HCEC 1CT (cell line): ENCODE measurements at places on chromosomes 2 and 18.
A peak's percentile ranks its signal among the peaks of the same experiment; 100 is the strongest.

DNA sequence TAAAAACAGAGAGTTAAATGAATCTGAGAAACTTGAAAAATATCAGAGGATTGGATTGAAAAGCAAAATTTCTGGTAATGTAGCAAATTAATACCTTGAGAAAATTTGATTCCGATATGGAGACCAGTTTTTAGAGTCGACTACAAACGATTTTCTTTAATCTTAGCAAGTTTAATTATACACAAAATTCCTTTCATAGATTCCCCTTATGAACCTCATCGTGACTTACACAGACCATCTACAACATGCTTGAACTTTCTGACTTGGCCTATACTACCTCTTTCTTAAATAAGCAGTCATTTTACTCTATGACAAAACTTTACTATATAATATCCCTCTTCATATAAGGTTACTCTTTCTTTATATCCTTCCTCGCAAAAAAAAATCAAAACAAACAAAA, 769.6 kb upstream of the CRIM1 start:
- no peak for DNase-seq

DNA sequence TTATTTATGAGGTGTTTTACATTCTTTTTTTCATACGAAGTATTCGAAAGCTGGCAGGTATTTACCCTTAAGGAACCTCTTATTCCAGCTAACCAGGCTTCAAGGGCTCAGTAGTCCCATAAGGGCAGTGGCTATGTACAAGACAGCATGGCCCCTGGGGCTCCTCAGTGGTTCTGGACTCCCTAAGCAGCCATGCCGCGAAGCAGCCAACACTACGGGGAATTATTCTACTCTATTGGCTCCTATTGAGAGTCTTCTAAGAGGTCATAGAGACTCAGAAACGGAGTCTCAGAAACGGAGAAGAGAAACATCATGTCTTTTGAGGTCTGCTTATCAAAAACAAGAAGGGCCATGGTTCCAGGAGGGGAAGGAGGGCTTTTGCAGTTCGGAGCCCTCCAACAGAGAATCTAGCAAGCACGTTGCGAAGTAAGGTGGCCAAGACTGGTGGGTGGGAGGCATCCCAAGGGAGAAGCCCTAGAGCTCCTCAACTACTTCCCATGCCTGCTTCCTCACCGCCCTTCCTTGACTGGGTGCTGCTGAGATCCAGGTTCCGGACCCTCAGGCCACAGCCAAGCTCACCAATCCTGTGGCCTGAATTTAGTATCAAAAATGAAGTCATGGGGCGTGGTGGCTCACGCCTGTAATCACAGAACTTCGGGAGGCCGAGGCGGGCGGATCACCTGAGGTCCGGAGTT, 109.7 kb downstream of the INO80D start:
- DNase-seq = no peak

DNA sequence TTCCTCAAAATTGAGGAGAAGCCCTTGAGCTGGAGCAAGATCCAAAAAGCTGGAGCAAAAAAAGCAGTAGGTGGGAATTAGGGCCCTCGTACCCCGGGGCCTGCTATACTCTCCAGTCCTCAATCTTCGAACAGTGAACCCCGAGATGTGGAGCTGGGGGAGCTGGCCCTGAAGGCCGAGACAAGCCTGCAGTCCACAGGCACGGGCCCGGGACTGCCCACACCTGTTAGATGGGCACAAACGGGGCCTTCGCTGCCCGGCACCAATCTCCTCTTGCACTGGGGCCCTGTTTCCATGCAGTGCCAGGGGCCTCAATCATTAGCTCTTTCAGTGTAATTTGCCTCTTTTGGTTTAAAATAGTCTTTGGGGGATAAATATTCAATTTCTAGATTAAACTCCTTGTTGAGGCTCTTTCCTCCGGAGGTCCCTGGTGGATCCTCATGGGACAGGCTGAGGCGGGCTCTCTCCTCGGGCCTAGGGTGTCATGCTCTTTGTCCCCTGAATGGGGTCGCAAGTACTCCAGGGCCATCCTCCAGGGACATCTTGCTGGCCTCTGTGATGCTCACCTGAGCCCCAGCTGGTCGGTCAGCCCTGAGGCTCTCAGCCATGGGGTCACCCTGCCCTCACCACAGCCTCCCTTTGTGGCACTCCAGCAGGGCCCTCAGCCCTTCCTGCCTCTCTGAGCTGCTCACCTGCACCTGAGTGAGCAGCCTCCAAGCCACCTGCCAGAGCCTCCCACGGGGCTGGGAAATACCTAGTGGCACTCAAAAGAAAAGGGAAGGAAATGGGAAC, 223.6 kb downstream of the ALPK2 start:
- no peak for DNase-seq

DNA sequence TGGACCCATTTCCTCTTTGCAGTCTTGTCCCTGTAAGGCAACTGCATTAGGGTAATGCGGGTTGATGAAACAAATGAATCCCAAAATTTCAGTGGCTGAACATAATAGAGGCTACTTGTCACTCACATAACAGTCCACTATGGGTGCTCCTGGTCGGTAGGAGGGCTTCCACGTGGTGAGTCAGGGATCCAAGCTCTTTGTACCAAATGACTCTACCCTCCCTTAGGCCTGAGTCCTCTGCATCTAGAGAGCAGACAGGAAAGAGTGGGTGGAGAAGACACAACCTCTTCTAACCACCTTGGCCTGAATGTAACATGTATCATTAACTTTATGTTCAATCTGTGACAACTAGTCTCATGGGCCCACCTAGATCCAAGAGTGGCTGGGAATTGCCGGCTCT, 86.2 kb upstream of the HAAO start:
- no peak for DNase-seq

DNA sequence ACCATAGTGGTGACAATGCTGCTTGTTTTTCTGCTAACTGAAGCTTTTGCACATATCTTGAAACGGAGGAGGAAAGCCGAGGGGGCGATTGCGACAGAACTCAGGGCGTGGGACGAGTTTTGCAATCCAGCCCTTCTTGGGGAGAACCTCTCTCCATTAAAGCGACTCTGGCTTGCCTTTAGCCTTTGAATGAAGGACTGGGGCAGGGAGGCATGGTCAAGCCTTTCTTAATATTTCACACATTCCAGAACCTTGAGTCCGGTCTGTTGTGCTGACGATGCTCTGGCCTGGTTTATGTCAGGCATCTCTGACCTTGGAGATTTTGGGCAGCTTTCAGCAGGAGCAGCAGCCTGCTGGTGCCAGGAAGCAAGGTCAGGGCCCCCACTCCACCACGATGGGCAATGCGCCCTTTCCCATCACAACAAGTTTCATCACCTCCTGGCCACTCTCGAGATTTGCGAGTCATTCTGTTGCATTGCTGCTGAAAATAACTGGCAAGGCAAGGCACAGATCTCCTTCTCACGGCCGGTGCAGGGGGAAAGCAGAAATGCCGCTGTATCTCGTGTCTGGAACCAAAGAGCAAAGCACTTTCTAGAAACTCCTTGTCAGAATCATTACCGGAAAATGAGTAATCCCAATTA, 10.8 kb downstream of the EMILIN2 start:
- DNase-seq = peak; percentile 76

DNA sequence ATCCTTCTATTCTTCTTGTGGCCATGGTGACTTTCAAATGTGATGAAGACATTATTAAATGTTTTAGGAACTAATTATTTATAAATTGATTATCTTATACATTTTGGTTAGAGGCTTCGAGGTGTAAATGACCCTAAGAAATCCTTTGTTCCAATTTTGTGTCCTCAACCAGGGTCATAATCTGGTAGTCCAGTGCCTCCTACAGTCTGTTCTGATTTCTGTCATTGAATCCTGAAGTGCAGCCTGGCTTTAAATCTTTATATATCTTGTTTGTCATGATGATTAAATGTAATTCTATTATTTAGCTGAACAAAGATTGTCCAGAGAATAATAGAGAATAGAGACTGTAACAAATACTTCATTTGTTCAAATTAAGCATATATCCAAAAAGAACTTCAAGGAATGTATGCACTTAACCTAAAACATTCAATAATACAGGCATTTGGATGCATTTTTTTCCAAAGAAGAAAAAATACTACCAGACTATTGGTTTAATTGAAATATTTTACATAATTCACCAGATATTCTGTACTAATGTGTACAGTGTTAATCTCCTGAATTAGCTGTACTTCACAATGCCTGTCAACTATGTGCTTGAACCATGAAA, 89.8 kb downstream of the PRPF40A start:
- DNase-seq = peak; percentile 32

- no peak for DNase-seq
These were observed 10.3 kb upstream of the CD8A start for GRCh38 chr2:86800856-86801567.

GRCh38 chr2:191180713-191181112, 29.9 kb upstream of the STAT4 start:
- DNase-seq = peak; percentile 53

DNA sequence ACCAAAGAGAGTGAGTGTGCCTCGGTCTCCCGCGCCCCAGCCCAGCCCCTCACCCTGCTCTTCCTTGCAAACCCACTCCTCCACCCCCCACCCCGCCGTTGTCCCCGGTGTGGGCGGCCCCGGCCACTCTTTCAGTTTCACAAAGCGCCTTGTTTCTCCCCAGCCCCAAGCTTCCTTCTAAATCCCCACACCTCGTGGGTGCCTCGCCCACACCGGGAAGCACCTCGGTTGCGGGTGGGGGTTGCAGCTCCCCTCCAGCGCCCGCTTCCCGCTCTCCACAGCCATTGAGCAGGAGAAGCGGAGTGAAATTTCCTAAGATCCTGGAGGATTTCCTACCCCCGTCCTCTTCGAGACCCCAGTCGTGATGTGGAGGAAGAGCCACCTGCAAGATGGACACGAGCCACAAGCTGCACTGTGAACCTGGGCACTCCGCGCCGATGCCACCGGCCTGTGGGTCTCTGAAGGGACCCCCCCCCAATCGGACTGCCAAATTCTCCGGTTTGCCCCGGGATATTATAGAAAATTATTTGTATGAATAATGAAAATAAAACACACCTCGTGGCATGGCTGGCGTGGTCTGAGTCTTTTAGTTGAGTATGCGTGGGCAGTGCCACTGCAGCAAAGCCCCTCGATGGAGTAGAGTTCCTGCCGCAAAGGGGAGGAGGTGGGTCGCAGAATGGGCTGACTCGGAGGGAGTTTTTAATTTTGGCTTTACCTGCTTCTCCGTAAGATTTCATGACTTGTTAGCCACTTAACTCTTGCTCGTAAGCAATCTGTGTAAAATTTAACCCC, 848 bp downstream of the TMSB10 start:
- no peak for DNase-seq

DNA sequence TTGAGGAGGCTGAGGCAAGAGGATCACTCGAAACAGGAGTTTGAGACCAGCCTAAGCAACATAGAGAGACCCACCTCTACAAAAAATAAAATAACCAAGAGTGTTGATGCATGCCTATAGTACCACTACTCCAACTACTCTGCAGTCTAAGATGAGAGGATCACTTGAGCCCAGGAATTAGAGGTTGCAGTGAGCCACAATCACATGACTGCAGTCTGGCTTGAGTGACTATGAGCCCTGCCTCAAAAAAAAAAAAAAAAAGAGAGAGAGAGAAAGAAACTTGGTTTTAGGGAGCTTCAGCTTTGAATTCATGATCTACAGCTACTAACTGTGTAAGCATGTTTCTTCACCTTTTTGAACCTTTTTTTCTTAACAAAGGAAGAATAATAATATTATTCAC, 119.9 kb downstream of the HNMT start:
- DNase-seq = peak; percentile 24

- no peak for DNase-seq
These were observed 429.9 kb downstream of the MTX2 start for GRCh38 chr2:176699098-176699497.

- DNase-seq = peak; percentile 59
These were observed 24.2 kb downstream of the SIX3 start for GRCh38 chr2:44965684-44966083.
